ENCODE measurements at places on chromosomes 3 and 15.

- no peak for ATAC-seq
These were observed 641 bp upstream of the VPS13C start for GRCh38 chr15:62060896-62061280.

GRCh38 chr3:186192823-186193222, 83.9 kb upstream of the ETV5 start:
- ATAC-seq, result no peak

GRCh38 chr3:46438831-46439230, 25.9 kb downstream of the LTF start:
- ATAC-seq, result no peak

DNA sequence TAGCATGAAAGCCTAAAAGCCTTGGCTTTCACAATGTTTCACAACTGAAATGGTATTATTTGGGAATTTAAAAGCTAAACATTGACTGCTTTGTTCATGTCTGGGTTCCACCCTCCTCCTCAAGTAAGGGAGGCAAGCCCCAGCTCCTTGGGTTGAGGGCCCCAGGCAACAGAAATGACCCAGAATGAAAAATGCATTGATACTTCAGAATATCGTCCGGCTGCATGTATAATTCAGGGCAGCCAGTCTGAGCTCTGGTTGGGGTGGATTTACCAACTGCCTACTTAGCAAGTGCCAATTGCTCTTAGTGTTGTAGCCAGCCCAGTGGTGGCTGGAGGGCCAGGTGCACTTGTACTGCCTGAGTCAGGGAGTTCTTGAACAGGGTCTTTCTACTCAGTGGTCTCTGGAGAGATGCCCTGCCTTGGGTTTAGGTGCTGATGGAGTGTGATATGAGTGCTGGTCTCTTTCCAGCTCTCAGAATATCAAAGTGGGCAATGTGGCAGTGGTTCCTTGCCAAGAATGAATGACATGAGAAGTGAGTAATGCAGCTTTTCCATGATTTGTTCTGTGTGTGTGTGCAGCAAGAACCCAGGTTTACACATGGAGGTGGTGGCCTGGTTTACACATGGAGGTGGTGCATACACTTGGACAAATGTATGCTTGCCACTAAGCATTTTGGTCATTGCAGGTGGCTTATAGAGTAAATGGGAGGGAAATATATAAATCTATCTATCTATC, 40.9 kb upstream of the ADAMTSL3 start:
- no peak for ATAC-seq

- no peak for ATAC-seq
These were observed 3.3 kb downstream of the PIK3CA start for GRCh38 chr3:179151474-179151873.

DNA sequence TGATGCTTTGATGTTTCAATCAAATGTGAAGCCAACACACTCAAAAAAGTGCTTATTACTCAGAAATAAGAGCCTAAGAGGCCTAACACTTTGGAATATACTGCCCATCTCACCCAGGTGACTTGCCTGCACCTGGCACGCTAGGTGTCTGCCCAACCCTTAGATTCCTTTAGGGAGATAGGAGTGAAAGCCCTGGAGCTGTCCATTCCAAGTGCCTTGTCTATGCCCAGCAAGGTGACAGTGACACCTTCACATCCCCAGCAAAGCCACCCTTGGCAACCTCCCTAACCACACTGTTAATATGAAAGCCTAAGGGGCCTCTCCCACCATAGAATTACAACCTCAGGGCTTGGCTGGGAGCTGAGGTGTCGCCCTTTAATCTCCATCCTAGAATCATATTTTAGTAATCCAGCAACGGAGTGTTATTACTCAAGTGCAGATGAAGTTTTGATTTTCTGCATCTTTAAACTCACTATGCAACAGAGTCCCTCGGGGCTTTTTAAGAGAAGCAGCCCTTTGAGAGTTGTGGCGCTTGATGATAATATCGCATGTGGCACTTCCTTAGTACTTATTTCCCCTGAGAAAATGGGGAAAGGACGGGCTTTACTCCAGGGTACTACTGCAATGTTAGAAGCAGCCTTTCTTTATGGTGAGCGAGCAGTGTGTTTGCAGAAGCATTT, 24.8 kb downstream of the ATP10A start:
- ATAC-seq, result no peak

DNA sequence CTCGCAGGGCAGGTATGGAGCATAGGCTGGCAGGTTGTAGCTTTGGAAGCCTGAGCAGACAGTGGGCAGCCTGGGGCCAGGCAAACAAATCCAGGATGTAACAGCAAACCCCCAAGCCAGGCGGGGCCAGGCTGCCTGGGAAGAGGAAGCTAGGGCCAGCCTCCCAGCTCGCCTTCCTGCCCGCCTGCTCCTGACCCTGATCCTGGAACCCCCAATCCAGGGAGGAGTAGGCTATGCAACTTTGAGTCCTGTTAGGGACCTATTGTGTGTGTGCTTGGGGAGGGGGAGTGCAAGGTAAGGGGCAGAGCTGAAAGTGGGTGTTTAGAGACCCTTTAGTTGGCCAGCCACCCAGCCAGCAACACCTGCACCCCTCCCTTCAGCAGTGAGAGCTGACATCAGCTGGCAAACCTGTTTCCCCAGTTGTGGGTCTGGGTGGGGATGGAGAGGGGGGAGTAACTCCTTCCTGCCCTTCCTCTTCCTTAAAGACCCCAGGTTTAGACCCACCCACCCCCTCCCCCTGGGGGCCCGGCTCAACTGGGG, 2.5 kb downstream of the NBEAL2 start:
- ATAC-seq, result no peak

GRCh38 chr15:62565634-62566026, 400.5 kb upstream of the C2CD4B start:
- ATAC-seq, result no peak

- no peak for ATAC-seq
These were observed 152.6 kb downstream of the PDZRN3 start for GRCh38 chr3:73471986-73472787.

DNA sequence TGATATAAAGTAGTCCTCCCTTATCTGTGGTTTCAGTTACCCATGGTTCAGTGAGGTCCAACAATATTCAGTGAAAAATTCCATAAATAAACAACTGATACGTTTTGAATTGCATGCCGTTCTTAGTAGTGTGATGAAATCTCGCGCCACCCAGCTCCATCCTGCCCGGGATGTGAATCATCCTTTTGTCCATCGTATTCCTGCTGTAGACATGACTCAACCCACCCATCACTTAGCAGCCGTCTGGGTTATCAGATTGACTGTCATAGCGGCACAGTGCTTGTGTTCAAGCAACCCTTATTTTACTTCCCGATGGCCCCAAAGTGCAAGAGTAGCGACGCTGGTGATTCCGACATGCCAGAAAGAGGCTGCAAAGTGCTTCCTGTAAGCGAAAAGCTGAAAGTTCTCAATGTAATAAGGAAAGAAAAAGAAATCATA, 48.0 kb upstream of the MEX3B start:
- no peak for ATAC-seq

- ATAC-seq, result peak; percentile 69
These were observed 40.6 kb downstream of the ITPR1 start for GRCh38 chr3:4533489-4534443.

- ATAC-seq, result no peak
These were observed 21.3 kb downstream of the VGLL3 start for GRCh38 chr3:86969500-86970189.

- ATAC-seq, result no peak
These were observed 49.7 kb upstream of the FRMD4B start for GRCh38 chr3:69435274-69436265.

DNA sequence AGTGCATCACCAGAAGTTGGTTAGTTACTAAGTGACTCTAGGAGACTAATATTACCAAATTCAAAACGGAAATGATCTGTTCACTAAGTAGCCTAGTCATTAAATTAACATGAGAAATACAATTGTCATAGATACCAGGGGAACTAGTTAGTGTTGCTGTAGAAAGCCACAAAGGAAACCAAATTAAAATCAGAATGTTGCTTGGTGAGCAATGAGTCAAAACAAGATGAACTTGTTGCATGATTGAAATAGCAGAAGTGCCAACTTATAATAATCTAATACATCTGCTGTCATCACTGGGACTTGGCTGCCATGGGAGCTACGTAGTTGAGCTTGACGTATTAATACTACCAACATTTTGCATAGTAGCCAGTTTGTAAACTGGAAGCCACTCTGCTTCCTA, 458.1 kb downstream of the DIPK2A start:
- ATAC-seq, result no peak

- no peak for ATAC-seq
These were observed 116.7 kb downstream of the ADCY5 start for GRCh38 chr3:123332124-123332641.

- no peak for ATAC-seq
These were observed 384.3 kb upstream of the EPHA6 start for GRCh38 chr3:96430079-96430478.

DNA sequence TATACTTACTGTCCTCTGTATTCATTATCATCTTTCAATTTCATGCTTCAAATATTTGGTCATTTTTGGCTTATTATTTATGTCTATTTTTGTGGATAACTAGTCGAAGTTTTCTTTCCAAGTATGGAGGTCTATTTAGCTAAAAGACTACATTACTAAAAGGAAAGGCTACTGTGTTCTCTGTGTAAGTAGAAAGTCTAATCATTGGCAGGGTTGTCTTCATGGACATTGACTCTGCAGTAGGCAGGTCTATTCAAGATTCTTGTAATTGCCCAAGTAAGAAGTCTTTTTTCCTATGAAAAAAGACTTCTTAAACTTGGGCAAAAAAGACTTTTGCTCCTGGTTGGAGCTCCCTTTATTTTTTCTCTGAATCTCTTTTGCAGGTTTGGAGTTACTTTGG, 368.6 kb upstream of the GRM7 start:
- ATAC-seq, result no peak

GRCh38 chr3:48370333-48370713, 1.7 kb upstream of the FBXW12 start:
- no peak for ATAC-seq

GRCh38 chr3:16609927-16610580, 4.8 kb upstream of the DAZL start:
- peak; percentile 70 for ATAC-seq

DNA sequence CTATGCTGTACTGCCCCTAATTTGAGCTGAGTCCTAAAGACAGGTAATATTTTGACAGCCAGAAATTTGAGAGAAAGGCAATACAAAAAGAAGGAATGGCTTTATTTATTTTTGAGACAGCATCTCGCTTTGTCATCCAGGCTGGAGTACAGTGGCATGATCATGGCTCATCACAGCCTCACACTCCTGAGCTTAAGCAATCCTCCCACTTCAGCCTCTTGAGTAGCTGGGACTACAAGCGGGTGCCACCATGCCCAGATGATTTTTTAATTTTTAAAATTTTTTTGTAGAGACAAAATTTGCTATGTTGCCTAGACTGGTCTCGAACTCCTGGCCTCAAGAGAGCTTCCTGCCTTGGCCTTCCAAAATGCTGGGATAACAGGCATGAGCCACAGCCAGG, 77.4 kb upstream of the SLC4A7 start:
- no peak for ATAC-seq

Measured in gastroesophageal sphincter (tissue), 4 donors.